ENCODE measurements at places on chromosomes 4 and X.

GRCh38 chrX:25015486-25016360, at the start of gene ARX:
Gene ARX, minus strand, starts transcription at chrX:25015965. Its CDS starts 228 bp downstream, at chrX:25015737.
- no peak for ATAC-seq

DNA sequence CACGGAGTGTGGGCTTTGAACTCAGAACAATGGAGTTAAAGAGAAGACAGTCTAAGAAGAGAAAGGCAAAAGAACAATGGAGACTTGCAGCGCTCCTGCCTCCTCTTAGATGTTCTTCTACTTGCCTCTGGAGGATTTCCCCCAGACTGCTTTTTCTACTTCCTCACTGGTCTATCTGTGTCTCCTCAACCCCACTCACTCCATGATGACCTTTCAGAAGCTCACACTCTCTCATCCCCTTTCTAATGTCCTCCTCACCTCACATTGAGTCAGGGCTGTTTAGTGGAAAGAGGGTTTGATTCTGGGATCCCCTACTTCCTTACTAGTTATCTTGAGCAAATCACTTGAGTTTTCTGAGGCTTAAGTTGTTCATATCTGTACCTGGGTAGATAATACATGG, 12.2 kb upstream of the HERC6 start:
- no peak for ATAC-seq

DNA sequence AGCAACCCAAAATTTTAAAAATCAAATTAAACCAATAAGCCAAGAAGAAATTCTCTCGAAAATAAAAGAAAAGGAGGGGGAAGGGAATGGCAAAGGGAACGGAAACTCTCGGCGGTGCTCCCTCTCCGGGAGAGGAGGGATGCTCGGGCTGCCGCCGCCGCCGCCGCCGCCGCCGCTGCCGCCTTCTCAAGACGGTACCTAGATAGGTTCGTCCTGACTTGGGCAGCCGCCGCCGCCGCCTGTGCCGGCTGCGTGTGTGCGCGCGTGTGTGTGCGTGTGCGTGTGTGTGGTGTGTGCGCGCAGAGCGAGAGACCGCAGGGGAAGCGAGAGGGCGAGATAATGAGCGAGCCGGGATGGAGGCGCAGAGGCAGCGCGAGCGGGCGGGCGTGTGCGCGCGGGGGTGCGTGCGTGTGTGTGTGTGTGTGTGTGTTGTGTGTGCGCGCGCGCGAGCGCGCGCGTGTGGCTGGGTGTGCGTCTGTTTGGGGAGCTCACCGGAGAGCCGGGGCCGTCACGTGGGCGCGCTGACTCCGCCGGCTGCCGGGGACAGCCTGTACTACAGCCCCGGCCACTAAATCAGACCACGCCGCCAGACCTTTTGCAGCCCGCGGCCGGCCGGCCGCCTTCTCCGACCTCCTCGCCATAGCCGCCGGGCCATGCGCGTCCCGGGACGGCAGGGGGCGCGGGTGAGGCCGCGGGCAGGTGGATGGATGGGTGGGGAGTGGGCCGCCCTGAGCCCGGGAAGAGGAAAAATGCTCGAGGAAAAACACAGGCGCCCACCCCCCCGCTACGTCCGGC, 111.6 kb downstream of the DHX15 start:
- ATAC-seq: peak; percentile 90

DNA sequence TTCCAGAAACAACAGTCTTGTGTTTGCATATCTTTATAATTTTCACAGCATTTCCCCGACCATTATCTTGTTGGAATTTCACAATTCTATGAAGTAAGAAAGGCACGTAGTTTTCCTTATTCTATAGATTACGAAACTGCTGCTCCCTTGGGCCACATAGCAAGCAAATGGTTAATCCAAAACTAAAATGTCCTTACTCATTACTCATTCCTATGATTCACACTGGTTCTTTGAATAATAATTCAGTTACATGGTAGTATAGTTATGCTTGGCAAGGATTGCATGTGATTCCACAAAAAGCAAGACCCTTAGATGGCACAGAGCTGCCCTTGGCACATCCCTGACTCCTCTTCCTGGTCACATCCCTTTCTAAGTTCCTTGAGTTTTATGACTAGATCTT, 51.2 kb downstream of the OR13H1 start:
- no peak for ATAC-seq

- ATAC-seq: no peak
These were observed 637.2 kb upstream of the CPEB2 start for GRCh38 chr4:14364953-14365536.

DNA sequence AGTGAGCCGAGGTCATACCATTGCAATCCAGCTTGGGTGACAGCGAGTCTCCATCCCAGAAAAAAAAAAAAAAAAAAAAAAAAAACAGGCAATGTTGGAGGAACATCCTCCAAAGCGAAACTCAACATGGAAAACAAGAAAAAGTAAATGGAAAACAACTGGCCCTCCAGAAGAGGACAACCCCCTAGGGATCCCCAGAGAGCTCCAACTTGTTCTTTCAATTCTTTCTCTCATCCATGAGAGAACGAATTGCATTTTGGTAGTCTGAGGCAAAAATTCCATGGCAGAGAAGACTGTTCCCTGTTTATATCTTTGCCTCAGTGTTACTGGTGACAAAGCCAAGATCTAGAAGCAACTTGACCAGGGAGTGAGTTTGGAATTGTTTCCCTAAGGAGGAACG, 49.8 kb downstream of the OPHN1 start:
- ATAC-seq: peak; percentile 25

DNA sequence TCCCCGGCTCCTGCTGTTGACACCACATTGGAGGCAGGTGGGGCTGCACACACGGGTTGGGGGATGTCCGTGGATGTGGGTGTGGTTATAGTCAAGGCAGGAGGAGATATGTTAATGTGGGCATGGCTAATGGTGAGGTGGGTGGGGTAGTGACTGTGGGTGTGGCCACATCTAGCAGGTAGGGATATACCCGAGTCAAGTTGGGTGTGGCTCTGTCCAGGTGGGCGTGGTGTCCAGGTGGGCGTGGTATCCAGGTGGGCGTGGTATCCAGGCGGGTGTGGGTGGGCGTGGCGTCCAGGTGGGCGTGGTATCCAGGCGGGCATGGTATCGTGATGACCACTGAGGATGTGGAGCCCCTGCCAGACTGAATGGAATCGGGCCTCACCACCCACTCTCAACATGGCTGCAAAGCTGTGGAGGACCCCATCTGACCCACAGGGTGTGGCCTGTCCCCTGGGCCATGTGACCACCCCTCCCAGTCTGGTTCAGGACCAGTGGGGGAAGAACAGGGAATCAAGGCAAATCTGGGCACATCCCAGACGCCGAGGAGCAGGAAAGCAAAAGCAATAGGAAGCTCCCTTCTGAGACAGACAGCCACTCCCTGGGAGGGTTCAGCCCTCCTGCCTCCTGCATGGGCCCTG, 21.0 kb downstream of the MAN2B2 start:
- ATAC-seq: no peak

DNA sequence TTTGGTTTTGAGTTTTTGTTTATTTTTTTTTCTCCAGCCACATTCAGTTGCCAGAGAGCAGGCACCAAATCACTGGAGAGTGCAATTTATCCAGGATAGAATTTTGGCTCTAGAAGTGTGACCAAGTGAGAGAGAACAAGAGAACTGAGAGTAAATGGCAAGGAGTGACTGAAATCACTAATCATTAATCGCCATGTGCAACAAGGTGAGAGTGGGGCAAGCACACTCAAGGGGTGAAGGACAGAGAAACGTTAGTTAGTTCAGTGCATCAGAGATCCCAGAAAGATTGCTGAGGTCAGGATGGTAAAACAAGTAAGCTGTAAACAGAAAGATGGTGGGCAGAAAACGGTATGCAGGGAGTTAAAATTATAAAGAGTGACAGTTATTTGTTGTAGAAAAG, 17.8 kb upstream of the ASIC5 start:
- ATAC-seq: no peak

DNA sequence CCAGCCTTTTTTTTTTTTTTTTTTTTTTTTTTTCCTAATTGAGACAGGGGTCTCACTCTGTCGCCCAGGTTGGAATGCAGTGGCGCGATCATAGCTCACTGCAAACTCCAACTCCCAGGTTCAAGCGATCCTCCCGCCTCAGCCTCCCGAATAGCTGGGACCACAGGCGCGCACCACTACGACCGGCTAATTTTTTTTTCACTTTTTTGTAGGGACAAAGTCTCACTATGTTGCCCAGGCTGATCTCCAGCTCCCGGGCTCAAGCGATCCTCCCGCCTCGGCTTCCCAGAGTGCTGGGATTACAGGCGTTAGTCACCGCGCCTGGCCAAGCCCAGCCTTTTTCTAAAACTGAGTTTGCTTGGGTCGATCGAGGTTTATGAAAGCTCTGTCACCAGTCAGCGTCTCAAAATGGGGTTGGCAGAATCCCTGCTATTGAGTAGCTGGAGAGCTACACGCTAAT, 1.3 kb upstream of the OTUD5 start:
- ATAC-seq: peak; percentile 4

Measured in gastroesophageal sphincter (tissue), 4 donors.